ENCODE measurements at places on chromosomes 1 and 21.

- DNase-seq = no peak
These were observed 57.9 kb upstream of the RUNX3 start for GRCh38 chr1:24987875-24988557.

DNA sequence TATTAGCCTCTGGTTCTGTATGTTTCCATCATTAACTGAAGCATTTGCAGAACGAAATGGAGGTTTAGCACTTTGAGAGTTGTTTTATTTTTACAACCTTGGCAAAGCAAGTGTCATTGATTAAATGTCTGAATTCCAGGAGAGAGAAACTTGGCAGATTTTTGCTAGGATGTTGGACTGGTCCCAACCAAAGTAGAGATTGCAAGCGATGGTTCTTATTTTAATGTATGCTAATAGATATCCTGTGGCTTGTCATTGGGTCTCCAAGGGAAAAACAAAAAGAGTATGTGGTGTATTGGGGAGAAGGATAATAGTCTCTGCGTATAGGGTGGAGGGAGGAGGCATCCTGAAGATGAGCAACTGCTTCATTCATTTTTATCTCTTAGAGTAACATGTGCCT is 457.2 kb upstream of the RUNX1 start:
- no peak for DNase-seq

- no peak for DNase-seq
These were observed 64.1 kb upstream of the GNG12 start for GRCh38 chr1:67897270-67897949.

GRCh38 chr1:51058858-51059257 is 43.2 kb upstream of the C1orf185 start:
- no peak for DNase-seq

GRCh38 chr21:33265664-33266049 is 510 bp upstream of the IL10RB start:
- DNase-seq = peak; percentile 66

GRCh38 chr1:151526735-151527525 is 13.2 kb upstream of the TUFT1 start:
- no peak for DNase-seq

GRCh38 chr1:153608742-153609584 is 4.0 kb downstream of the S100A16 start:
- no peak for DNase-seq

DNA sequence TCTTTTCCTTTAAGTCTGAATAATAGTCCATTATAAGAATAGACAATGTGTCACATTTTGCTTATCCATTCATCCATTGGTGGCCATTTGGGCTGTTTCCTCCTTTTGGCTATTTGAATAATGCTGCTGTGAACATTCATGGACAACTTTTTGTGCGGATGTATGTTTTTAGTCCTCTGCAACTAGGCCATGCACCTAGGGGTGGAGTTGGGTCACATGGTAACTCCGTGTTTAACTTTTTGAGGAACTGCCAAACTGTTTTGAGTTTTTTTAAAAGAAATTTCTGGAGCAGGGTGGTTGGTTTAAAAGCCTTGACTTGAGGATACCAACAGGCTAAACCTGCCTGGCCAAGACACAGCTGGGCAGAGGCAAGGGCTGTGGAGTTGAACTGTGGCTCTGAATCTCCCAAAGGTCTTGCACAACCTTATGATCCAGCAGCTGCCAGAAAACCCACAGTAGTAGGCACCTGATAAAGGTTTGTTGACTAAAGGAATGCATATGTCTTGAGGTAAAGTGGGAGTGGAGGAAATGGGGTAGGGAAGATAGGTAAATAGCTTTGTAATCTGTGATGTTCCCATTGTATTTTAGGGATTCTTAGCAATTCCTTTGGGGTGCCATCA is 5.6 kb upstream of the RPTN start:
- no peak for DNase-seq

DNA sequence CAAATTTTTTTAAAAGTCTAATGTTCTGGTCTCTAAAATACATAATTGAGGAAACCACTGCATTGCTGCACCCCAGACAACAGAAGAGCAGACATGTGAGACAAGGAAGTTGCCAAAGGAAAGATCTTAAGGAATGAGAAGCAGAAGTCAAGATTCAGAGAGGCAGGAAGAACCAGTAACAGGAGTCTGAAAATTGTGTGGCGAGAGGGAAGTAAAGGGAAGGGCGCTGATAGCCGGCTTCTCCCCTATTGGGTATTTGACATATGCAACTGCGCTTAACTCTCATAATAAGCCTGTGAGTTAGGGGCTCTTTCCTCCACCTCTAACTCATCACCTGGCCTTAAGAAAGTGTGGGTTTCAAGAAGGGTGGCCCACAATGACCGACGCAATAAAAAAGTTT is 21.9 kb upstream of the KIF14 start:
- no peak for DNase-seq

DNA sequence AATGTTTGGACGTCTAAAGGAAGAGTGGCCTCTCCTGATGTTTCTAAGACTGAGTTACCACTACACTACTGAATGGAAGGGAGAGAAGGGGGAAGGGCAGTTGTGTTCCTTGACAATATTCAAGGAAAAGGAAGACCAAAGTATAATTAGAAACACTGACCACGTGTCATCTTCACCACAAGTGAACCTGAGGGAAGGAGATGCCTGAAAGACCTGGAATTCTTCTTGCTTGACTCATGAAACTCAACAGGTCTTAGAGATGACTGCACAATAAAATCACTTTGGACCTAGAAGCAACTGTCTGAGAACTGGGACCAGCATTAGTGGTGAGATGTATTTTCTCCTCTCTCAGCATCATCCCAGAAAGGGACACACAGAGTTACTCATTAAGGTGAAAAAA is 56.7 kb downstream of the PTPN14 start:
- no peak for DNase-seq

DNA sequence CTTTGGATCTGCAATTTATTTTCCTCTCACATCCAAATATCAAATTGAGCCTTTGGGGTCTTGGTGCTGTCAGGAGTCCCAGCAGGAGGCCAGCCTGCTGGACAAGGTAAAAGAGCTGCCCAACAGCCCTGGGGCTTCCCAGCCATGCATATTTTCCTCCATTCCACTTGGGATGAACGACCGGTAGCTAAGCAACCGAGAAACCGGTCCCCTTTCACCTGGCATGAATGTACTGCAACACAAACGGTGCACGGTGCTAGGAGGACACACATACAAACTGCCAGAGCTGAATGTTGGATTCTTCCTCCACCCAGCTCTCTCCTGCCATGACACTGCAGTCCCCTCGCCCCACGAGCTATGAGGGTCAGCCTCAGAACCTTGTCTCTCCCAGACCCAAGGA is 42.7 kb downstream of the BCAR3 start:
- no peak for DNase-seq

DNA sequence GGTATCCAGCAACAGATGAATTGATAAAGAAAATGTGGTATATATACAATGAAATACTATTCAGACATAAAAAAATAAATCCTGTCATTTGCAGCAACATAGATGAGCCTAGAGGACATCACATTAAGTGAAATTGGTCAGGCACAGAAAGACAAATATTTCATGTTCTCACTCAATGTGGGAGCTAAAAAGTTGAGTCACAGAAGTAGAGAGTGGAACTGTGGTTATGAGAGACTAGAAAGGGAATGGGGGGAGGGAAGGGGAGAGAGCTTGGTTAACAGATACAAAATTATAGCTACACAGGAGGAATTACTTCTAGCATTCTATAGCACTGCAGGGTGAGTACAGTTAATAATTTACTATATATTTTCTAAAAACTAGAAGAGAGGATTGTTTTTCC is 37.1 kb upstream of the SERPINC1 start:
- no peak for DNase-seq

DNA sequence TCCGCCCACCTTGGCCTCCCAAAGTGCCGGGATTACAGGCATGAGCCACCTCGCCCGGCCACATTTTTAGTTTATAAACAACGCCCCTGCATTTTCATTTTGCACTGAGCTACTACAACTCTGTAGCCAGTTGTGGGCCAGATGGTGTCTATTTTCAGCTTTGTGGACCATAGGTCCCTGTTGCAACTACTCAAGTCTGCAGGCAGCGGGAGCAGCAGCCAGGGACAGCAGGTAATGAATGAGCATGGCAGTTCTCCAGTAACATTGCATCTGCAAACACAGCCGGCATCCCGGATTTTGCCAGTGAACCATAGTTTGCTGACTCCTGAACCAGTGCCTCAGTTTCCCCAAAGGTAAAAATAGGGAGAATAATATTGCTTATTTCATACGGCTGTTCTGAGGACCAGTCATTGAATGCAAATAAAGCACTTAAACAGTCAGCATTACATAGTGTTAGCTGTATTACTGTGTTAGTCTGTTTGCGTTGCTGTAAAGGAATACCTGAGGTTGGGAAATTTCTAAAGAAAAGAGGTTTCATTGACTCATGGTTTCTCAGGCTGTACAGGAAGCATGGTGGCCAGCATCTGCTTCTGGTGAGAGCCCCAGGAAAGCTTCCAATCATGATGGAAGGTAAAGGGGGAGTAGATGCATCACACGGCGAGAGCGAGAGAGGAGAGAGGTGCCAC is 65.5 kb upstream of the SLC45A1 start:
- DNase-seq = no peak

DNA sequence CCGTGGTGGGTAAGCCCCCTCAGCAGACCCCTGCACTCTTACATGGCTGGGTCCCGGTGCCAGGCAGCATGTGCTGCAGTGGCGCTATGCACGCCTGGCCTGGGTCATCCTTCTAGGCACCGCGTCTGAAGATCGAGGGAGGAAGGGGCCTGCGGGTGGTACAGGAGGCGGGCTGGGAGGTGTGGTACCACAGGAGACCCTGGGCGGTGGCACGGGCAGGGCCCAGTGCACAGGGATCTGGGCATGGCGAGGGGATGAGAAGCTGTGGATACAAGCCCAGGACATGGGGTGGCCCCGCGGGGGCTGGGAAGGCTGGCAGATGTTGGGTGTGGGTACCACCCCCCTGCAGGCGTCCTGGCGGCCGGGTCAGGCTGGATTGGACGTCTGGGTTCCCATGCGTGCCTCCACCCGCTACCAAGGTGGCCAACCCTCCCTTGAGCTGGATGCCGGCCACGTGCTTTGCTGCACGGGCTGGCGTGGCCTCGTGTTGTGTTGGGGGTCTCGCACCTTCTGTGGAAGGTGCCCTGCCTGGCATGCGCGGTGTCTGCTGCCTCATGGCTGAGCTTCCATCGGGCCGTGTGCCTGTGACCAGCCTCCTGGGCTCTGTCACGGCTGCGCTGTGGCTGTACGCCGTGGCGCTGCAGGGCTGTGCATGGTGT is 19.7 kb downstream of the CFAP410 start:
- DNase-seq = no peak

DNA sequence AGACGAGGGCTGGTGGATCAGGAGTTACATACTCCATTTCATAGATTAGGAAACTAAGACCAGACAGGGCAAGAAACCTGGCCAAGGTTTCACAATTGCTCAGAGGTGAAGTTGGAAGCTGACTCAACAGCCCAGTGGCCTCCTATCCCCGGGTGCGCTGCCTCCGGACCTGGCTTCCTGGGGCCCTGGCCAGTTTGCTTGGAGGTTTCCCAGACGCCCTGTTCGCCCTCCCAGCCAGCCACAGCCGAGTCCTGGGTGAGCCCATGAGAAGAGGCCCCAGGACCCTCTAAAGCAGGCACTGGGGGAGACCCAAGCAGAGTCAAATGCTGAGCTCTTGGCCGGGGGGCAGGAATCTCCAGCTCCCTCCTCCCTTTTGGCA is 180.1 kb downstream of the ZBTB18 start:
- DNase-seq = no peak

DNA sequence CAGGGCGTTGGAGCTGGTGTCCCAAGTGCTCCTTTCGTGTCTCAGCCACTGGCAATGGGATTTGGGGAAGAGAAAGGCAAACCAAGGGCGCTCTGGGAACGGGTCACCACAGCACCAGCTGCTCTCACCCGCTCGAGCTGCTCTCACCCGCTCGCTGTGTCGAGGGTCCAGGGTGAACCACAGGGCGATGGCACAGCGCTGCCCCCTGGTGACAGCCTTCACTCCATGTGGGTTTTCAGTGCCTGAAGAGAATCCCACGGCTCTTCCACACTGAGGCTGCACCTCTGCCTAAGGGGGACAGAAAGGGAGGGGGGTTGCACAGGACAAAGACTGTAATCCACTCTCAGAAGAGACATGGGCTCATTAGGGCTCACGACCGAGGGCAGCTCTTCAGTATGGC is 7.1 kb upstream of the CLDN19 start:
- peak; percentile 16 for DNase-seq

Measured in KG1 (cell line).